ENCODE measurements at places on chromosomes 1 and 21. TPM values are rescaled to one million over a fixed set of nuclear protein-coding genes. Genes with fewer than 3 reads are reported as not detected.

GRCh38 chr1:191620883-191621282 lies 537.4 kb upstream of the RGS18 start:
- no peak for DNase-seq

- no peak for DNase-seq
Measured at GRCh38 chr1:156664046-156664766, 13.0 kb downstream of the NES start.

The AK5 gene
- 28.0 TPM for total RNA-seq

GRCh38 chr1:11364170-11364569 lies 91.2 kb downstream of the UBIAD1 start:
- DNase-seq = no peak

DNA sequence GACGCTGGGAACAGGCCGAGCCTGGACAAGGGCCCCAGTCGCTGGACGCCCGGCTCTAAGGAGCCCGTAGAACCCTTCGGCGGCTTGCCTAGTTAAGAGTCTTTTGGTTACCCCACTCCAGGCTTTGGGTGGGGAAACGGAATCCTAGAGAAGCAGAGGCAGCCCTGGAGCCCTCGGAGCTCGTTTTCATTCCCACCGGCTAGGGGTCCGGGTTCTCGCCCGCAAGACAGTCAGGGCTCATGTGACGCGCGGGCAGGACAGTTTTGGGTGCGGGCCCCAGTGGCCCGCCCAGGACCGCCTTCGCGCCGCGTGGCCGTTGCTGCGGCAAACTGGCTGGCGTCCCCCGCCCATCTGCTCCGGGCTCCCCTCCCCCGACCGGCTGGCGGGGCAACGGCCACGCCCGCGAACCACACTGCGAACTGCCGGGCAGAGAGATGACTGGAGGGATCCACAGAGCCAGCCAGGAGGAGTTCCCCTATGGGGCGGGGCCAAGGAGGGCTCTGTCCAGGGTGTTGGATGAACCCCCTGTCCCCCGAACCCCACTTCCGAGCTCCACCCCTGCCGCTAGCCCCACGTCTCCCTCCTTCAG lies 829 bp upstream of the HES2 start:
- no peak for DNase-seq

GRCh38 chr1:234599617-234600417 lies 10.2 kb downstream of the IRF2BP2 start:
- peak; percentile 77 for DNase-seq

- no peak for DNase-seq
Measured at GRCh38 chr1:41907446-41907845, 11.3 kb downstream of the HIVEP3 start.

DNA sequence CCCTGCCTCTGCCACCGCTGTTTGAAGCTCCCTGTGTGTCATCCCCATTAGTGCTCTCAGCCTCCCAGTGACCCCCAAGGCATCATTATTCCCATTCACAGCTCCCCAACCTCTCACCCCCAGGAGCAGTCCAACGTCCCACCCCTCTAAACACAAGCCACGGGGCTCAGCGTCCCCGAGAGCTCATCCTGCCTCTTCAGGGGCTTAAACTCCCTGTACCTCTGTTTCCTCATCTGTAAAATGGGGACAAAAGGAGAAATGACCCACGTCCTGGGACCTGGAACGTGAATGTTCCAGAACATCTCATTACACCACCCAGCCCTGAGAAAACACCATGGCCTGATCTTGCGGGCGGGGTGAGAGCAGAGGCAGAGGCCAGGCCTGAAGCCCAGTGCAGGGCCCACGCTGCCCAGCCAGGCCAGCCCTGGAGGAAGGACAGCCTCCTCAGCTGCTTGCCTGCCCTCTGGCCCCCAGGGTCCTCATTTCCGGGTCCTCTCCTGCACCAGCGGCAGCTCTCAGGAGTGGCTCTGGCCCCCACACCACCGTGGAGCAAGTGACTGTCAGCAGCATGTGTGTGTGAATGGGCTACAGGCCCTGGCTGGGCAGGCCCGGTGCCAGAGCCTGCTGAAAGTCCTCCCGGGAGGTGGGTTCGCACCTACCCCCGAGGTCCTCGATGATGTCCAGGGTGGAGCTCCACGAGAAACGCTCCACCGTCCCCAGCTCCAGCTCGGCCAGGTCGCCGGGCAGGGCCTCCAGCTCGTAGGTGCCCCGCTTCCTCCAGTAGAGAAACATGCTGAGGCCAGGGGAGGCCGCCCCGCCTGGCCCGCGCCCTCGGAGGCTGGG lies 14.1 kb upstream of the PLEKHG5 start:
- DNase-seq = no peak

- no peak for DNase-seq
Measured at GRCh38 chr21:46345861-46346260, 21.9 kb downstream of the PCNT start.

The OVAAL gene
- not detected for total RNA-seq
